RWPE1 (cell line): ENCODE measurements at places on chromosomes 2 and 18.
A peak's percentile ranks its signal among the peaks of the same experiment; 100 is the strongest.

DNA sequence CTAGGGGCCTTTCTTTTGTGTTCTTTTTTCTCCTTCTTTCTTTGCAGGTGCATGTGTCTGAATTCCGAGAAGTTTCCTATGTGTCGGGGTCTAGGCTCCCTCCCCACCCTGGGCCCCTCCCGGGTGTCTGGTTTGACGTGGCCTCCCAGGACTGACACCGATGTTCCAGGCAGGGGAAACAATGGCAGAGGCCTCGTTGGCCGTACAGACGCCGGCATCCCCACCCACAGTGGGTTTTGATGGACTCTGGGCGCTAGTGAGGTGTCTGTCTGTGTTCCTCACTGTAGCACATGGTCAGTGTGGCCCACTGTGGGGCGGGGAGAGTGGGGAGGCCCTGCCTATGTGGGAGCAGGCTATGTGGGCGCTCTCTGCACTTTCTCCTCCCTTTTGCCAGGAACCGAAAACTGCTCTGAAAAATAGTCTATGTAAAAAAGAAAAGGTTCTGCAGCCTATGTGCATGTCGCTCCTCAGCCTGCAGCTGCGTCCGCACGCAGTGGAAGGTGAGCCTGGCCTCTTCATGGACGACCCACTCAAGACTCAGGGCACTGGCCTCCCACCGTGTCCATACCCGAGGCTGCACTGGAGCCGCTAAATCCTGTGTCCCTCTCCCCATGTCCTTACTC, 90.9 kb upstream of the ASB18 start:
- DNase-seq: no peak

DNA sequence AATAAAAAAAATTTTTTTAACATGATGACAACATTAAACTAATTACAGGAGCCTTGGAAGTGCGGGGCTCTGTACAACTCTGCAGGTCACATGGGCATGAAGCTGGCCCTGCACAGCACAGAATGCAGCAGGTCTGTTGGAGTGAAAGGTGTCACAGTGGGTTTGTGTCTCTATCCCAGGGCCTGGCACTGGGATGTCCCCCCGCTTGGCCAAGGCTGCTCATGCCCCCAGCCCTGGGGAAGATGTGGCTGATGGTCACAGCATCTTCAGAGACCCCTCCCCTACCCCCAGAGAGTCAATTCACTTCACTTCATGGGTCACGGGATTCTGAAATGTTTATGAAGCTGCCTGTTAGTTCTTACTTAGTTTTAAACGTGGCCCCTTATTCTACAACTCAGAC, 95.9 kb upstream of the TAF1B start:
- DNase-seq: no peak

DNA sequence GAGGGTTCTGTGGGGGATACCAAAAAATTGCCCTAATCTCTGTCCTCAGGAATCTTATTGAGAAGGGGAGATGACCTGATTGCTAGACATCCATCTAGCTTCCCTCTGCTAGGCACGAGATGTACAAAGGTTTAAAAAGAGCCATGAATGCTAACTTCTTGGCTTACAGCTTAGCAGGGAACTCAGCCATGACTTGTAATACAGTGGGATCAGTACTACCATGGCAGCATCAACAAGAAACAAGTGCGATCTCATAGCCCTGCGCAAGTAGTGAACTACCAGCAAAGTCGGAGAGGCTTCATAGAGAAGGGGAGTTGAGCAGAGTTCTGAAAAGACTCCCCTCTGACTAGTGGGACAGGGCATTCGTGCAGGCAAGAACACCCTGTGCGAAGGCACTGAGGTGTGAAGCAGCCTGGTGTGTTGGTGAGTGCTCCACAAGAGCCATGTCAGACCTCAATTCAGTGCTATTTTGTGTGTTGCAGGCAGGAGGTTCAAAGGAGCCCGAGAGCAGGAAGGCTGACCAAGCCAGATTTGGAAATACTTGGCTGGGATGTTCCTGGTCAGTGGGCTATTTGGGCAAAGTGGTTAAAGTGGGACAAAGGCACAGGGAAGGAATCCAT, 130.0 kb downstream of the FMNL2 start:
- no peak for DNase-seq

DNA sequence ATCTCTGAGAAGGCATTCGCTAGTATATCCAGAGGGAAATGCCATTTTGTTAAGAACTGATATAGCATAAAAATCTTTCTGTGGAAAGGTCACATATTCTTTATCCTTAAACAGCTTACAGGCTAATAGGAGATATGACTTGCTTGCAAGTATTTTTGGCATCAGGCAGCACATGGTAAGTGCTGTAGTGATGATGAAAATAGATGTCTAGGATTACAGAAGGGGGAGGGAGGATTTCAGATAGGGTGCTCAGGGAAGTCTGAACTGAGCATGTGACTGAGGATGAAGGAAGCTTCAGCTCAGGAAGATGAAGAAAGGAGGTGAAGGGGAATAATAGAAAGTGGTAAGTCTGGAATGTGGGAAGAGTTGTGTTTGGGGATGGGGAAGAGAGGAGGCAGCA, 158.5 kb upstream of the NOSTRIN start:
- no peak for DNase-seq

DNA sequence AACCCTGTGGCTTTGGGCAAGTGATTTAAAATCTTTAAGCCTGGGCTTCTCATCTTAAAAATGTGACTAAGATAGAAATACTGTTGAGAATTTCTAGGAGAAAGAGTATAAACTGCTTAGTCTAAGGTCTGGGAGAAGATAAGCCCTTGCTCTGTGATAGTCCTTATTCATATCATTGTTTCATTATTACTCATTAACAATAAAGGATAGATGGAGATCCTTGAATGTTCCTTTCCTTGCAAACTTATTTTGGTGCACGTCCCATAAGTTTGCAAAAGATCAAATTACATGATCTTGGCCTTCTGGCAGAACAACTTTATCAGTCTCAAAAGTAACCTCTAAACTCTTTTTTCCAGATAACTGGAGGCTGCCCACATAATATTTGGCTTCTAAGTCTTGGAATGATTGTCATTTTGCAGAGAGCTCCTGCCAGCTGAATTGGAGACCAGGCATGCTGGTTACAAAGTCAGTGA, 138.3 kb downstream of the FAM124B start:
- DNase-seq: no peak

- DNase-seq: peak; percentile 30
Observed at GRCh38 chr2:175251425-175252041, 70.0 kb upstream of the ATP5MC3 start.

GRCh38 chr2:37868866-37869265, 56.2 kb upstream of the RMDN2 start:
- no peak for DNase-seq

DNA sequence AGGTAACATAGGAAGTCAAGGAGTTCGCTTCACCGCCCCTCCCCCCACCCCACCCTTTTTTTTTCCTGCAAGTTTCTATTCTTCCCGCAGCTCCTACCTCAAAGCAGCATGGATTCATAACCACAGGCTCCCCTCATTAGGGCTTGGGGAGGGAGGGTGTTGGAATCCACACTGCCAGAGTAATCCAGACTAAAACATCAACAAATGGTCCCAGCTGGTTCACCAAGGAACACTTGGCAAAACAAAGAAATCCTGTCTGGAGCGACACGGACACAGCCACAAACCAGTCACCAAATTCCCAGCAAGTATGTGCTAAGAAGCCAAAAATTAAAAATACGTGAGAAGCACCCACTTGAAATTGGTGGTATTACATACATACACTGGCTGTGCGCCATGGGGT, 106.9 kb upstream of the PPP1CB start:
- DNase-seq: no peak

DNA sequence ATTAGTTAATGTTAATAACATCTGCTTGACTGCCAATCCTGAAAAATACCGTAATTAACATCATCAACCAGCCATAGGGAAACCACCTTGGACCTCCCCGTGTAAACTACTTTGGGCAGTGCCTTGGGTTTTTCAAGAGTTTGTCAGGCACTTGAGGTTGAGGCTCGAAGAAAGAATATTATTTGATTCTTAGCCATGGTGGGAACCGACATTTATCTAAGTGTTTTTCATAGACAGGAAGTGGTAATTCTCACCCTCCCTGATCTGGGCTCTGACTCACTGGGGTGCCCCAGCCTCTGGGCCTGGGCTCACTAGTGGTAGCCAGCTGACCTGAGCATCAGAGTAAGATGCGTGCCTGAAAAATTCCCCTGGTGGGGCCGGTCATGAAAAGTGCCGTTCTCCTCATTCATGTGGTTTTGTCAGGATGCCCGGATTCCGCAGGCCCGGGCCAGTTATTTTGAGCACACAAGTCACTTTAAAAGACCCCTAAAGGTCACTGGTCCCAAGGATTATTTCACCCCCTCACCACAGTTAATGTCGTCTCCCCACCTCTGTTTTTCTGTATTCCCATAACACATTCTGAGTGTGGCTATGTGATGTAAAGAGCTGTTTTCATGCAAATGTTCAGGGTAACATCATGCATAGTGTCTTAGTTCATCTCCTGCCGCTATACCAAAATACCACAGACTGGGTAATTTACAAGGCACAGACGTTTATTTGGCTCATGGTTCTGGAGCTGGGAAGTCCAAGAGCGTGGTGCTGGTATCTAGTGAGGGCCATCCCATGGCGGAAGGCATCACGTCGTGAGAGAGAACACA, 21.6 kb upstream of the SPATA3 start:
- peak; percentile 32 for DNase-seq

DNA sequence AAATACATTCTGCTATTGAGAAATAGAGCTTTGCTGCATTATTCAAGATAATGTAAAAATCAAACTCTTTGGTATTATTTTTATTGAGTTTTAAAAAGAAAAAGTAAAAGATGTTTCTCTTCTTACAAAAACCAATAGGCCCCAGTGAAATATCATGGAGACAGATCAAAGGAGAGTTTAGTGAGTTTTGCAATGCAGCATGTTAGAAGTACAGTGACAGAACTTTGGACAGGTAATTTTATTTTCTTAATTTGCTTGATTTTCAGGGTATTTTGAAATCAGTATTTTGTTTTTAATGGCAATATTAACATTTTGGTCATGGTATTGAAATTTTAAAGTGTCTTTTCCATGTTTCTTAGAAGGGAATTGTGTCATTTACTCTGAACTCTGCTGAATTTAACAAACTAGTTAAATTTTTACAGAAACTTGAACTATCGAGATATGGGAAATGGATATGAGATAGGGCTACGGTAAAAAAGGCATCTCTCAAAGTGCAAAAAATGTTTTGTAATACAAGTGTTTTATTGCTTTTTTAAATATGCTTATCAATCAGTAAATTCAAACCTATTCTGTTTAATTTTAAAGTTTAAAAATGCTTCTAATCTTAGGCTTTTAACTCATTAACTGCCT, 13.8 kb downstream of the DNAJC10 start:
- DNase-seq: no peak

GRCh38 chr2:39383146-39383545, 53.9 kb downstream of the MAP4K3 start:
- DNase-seq: no peak

DNA sequence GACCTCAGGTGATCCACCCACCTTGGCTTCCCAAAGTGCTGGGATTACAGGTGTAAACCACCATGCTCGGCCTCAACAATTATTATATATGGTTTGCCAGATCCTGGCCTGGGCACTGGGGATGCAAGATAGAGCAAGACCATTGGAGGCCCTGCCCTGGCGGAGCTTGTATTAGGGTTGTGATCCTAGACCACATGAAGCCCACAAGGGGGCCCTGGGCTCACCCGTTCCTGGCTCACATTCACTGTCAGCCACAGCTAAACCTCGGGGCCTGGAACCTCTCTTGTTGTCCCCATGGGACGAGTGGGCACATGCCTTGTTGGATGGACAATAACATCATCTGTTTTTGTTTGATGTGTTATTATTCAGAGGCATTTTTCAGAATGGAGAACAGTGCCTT, 14.9 kb downstream of the HPCAL1 start:
- no peak for DNase-seq

DNA sequence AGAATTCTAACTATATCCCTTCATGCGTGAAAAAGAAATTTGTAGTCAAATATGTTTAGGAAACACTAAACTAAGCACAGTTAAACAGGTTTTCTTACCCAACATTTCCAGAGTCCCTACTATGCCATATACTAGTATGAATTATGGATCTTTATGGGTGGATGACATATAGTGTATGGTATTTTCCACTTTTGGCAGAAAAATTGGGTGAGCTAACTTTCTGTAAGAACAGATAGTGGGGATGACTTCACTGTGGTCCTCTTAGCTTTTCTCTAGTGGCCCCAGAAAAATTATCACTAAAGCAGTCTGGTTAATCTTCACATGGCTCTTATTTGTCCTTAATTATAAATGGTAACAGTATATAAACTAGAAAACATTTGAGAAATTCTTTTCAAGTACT, 240.0 kb upstream of the GULP1 start:
- no peak for DNase-seq

DNA sequence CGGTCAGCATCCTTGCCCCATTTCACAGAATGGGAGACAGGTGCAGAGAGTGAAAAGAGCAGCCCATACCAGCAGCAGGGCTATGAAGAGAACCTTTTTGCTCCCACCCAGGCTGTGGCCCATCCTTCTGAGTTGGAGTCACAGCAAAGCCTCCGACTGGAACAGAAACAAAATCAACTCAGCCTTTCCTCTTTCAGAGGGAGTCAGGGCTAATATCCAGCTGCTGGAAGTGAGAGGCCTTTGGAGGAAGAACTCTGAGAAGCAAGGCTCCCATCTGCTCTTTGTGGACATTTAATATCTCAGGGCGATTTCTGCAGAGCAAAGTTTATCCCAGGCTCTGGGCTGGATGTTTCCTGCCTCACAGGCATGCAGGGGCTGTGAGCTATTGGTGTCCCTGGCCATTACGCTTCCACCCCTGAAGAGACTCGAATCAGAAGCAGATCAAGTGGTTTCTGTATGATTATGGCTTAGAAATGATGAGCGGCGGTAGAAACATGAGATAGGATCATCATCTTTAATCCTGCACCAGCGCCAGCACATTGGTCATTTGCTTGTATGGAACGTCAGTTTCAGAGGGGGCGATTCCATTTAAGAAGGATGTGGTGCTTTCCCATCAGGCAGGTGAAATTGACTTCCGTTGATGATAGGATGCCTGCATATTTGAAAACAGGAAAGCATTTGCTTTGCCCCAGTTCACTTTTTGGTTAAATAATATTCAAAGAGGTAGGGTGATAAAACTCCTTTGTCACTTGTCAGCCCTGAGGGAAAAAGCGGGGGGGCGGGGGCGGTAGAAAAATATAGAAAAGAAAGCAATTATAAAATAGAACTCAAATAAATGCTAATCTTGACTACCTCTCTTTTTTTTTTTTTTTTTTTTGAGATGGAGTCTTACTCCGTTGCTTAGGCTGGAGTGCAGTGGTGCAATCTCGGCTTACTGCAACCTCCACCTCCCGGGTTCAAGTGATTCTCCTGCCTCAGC, 152.4 kb downstream of the LRRC30 start:
- no peak for DNase-seq
